ENCODE measurements at places on chromosomes 5 and 9.

- no peak for DNase-seq
Measured at GRCh38 chr9:108272349-108272899, 583.4 kb downstream of the ACTL7B start.

- no peak for DNase-seq
Measured at GRCh38 chr5:37640088-37640487, 199.8 kb downstream of the GDNF start.

DNA sequence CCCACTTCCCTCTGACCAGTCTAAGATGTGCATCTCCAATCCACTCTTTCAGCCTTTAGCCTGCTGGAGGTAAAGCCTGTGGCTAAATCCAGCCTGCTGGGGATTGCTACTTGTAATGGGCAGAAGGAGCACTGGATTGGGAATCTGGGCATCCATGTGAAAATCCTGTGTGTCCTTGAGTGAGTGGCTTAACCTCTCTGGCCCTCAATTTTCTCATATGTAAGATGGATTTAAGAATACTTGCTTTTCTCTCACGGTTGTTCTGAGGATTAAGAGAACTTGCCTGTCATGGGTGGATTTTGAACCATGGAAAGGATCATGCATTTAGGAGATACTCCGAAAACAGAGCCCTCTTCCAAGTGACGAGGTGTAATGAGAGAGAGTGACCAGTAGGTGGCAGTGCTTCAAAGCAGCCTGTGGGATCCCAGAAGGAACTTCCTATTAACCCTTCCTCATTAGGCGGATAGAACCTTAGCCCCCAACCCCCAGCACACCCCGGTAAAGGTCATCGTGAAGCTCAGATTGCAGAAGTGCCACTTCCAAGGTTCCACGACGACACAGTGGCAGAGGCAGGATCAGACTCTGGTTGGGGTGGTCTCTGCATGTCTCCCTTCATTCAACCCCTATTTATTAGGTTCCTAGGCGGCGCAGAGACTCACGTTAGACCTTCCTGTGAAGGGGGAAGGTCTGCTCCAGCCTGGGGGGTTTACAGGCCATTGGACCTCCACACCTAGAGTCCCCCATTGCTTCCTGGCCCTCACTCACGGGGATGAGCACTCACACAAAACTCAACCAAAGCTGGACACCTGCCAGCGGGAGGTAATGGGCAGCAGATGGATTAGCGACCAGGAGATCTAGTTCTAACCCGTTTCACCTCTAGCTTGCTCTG, 68.7 kb upstream of the ZNF618 start:
- DNase-seq, result peak; percentile 5

- DNase-seq, result no peak
Measured at GRCh38 chr9:94948567-94949235, 222.2 kb downstream of the AOPEP start.

GRCh38 chr9:3708751-3709150, 182.9 kb upstream of the RFX3 start:
- no peak for DNase-seq

DNA sequence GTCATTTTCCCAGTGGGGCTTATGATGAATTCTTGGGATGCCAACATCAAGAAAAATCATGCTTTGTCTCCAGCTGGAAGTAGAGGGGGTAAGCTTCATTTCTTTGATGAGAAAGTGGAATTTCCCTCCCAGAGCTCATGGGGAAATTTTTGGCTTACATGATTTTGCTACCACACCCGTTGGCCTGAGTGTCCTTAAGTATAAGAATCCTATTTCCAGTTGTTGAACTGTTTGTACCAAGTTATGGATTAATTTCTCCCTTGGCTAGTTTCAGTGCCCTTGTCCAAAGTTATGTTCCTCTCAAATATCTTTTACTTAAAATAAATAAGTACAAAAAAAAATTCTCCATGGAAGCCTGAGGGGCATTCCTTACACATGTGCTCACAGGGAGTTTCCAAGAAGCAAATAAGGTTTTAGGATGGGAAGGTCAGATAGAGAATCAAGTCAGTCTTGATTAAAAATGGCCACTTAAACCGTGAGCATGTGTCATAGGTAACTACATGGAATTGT, 82.3 kb downstream of the PTCD2 start:
- DNase-seq, result no peak
